ENCODE measurements at places on chromosomes 7 and 10.

- peak; percentile 43 for DNase-seq
Measured at GRCh38 chr10:13672548-13672947, 85.8 kb downstream of the PRPF18 start.

GRCh38 chr10:74011770-74012169, 13.9 kb downstream of the VCL start:
- DNase-seq: peak; percentile 97

- DNase-seq: peak; percentile 67
Measured at GRCh38 chr10:92573091-92573797, 649 bp downstream of the IDE start.

DNA sequence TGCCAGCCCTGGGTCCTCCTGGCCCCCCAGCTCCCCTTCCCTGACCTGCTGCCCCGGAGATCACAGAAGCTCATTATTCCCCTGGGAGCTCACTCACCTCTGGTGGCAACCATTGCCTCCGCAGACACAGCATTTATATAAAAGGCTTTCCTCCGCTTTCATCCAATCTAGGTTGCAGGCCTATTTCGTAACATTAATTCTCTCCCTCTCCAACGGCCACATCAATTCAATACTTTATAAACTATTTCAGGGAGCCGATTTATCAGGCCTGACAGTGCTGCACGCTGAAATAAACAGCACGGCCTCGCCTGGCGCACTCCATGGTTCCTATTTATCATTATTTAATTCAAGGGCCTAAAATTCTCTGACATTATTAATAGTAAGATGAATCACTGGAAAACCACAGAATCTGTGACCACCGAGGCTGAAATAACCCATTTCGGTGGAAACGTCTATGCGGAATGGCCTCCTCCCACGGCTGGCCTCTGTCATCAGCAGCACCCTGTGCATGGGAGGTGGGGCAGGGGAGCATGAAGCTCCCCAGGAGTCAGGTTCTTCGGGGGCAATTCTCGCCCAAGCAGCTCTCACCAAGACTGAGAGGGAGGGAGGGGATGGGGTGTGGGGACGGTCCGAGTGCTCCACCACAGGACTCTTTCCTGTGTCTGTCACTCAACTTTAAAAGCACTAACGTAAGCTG, 249.3 kb upstream of the PFKP start:
- no peak for DNase-seq

- no peak for DNase-seq
Measured at GRCh38 chr10:104052431-104052830, 33.2 kb downstream of the COL17A1 start.

DNA sequence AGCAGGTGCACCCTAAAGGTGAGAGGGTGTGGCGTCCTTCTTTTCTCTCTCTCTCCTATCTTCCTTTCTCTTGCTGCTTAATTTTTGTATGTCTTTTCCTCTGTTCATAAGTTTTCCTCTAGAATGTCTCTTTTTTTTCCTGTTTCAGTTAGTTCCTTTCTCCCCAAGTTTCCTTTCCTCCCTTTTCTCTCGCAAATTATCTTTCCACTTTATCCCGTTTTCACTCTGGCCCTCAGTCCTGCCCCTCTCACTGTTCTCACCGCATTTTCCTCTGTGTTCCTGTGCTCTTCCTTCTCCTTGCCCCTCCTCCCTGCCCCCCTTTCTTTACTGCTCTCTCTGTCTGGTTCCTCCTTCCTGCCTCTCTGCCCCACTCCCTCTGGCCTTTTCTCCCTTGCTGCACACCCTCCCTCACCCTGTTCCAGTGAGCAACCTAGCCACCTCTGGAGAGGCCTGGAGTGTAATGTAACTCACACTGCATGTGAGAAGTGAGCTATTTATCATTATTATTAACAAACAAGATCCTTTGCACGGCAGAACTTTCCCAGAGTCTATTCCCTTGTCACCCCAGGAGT, 158.5 kb downstream of the C10orf105 start:
- no peak for DNase-seq

DNA sequence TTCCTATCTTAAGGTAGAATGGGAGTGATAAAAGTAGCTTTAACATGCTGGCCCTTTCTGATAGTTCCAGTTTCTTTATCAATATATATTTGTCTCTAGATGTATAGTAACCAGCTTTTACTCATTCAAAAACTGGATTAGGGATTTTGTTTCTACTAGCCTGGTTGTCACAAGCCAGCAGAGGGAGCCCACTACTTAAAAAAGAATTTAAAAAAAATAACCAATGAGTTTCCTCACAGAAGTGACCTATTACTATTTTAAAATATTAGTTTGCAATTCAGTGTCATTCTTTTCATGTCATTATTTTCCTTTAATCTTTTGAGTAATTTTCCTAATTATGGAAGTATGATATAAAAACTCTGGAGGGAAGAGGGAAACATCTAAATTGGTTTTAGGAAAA, 142.1 kb downstream of the PHTF2 start:
- DNase-seq: peak; percentile 68

GRCh38 chr10:50623663-50624412, at the start of gene SGMS1:
Gene SGMS1, minus strand, starts transcription at chr10:50623956. Its CDS starts 279,842 bp downstream, at chr10:50344114.
- peak; percentile 92 for DNase-seq

DNA sequence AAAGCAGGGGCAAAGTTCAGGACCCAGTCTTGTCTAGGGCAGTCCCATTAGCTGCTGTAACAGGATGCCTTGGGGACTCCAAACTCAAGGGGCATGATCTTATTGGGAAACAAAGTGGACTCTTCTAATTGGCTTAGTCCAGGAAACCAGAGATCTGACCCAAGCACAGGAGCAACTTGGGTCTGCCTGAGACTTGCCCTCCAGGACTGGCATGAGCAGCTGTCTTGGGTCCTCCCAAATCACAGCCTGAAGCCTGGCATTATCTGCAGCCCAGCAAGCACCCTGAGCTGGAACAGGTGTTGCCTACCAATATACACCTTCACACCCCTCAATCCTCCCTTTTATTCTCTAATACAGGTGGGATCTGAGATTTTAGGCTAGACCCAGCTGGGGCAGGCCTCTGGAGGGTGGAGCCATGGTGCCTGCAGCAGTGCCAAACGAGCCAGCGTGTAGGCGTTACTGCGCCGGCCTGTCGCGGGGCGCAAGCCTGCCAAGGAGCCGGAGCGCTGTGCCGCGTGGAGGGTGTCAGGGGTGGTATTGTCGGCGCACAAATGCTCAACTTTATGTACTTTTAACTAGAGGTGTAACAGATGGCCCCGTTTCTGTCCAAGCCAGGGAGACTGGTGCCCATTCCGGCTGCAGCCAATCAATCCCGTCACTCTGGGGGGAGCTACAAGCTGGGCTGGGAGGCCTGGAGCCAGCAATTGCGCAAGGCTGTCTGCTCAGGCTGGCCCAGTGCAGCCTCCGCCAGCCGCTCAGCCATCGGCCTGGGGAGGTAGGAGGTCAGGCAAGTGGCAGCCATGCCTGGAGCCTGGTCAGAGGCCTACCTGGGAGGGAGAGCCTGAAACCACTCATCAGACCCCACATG, 12.8 kb upstream of the LBX1 start:
- no peak for DNase-seq

DNA sequence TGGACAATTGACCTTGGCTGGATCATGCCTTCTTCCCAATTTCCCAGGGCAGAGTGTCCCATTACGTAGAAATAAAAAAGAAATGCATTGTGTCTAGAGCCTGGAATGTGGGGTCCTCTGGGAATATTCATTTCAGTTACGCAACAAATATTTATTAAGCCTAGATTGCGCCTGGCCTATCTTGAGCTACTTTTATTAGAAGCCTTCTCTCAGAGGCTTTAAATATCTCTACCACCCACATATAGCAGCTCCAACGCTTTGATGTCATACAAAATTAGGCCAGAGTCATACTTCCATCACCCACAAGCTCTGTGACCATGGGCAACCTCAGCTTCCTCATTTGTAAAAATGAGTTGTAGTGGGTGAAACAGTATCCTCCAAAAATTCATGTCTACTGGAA, 24.9 kb upstream of the CARD11 start:
- no peak for DNase-seq

GRCh38 chr10:105291571-105291970, 650.5 kb downstream of the SORCS3 start:
- no peak for DNase-seq

- DNase-seq: no peak
Measured at GRCh38 chr10:3679950-3680629, 104.9 kb downstream of the KLF6 start.

DNA sequence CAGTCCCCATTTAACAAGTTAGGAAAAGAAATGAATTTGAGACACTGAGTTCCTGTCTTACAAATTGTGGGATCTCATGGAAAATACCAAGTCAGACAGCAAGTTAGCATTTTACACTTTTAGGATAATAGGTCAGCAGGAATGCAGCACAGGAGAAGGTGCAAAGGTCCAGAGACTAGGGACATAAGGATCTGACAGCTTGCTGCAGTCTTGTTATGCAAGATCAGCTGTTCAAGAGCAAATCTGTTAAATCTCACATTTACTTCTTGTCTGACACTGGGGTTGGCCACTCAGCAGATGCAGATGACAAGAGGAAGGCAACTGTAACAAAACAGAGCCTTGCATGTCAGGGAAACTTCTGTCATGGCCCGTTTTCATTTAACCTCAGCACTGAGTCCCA, 239.6 kb downstream of the PHF14 start:
- no peak for DNase-seq

DNA sequence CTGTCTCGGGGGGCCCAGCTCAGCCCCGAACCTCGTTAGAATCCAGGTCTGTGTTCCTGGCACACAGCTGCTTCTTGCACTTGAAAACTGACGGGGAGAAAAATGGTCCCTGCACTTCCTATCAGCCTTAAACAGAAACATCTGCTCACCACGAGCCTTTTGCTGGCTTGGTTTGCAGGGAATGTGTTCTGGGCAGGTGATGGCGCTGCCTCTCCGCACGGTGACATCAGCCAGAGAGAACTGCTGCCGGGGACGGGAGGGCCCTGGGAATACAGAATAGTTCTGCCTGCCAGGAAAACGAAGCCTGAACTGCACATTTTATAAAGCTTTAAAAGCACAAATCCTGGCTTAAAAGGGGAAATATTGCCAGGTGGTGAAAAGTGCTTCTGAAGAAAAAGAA, 622.5 kb downstream of the TYW1 start:
- no peak for DNase-seq

DNA sequence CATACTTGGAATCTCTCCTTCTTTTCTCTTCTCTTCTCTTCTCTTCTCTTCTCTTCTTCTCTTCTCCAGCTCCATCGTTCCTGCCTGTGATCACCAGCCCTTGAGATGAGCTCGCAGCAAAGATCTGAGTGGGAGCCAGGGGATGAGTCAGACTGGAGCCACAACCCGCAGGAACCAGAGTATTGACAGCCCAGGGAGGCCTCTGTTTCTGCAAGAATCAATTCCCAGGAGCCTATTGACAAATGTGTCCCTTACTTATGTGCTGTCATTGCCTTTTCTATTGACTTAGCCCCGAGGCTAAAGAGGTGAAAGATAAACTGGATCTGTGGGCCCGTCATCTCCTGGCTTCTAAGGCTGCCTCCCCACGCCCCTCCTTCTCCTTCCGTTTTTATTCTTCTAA, 13.1 kb upstream of the HABP2 start:
- peak; percentile 43 for DNase-seq

DNA sequence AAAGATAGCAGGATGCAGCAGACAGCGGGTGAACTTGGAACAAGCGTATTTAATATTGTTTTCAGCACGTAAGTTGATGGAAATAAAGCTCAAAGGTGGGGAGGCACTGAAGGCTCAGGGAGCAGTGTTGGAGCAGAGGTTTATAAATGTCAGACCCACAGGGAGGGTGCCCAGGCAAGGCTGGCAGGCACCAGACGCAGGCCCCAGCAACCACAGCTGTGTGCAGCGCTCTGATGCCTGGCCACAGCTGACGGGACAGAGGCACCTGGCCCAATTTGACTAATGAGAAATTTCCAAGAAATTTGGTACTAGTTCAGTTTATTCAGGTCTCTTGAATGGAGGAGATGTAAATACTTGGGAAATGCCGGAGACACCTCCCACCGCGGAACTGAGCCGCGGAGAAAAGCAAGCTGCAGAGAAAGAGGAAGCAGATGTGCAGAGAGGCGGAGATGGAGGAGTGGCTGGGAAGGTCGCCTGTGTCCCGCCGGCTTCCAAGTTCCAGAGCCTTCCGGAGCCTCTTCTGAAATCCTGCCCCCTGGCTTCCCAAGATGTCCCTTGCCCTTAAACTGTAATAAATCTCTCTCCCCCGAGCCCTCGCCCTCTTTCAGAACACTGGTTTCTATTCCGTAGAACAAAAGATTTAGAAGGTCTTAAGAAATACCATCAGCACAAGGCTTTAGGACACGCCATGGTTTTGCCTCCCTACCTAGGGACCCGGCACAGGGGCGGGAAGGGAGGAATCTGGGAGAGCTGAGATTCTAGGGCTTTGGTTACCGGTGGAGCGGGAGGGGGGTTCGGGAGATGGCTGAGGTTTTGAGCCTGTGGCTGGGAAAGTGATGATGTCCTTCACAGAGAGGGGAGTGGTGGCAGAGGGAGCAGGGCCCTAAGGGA, 38.4 kb upstream of the PLXNA4 start:
- peak; percentile 19 for DNase-seq

DNA sequence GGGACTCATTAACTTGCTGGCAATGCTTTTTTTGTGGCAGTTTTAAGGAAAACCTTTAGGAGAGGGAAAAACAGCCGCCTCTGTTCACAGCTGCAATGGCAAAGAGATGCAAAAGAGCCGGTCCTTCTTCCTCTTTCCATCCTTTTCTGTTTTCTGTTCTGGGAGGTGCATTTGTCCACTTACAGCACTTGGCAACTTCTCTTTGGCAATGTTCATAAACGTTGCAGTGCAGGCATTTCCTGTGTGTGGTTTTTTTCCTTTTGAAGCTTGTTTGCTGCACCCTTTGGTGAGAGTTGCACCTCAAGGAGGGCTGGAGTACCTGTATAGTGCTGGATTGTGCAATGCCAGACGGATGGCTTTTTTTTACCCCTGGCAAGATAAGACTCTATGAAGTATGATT, 53.9 kb upstream of the HABP2 start:
- no peak for DNase-seq

- DNase-seq: peak; percentile 40
Measured at GRCh38 chr10:131043039-131043691, 268.4 kb downstream of the TCERG1L start.

- DNase-seq: peak; percentile 80
Measured at GRCh38 chr7:131507592-131508331, 48.7 kb downstream of the PODXL start.

DNA sequence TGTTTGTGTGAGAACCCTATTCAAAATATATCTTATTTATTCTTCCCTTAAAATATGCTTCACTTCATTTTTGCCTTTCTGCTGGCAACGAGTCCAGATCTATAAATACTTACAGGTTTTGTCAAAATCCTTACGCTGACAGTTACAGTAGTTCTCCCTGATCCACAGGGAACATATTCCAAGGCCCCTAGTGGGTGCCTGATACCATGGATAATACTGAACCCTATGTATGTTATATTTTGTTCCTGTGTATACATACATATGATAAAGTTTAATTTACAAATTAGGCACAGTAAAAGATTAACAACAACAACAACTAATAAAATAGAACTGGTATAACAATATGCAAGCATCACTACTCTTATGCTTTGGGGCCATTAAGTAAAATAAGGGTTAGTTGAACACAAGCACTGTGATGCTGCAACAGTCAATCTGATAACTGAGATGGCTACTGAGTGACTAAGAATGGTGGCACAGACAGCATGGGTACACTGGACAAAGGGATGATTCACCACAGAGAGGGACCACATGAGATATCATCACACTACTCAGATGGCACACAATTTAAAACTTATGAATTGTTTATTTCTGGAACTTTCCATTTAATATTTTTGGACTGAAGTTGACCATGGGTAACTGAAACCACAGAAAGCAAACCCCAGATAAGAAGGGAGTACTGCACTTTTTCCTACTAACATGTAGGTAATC, 29.4 kb upstream of the PCGF5 start:
- no peak for DNase-seq

GRCh38 chr10:70771311-70772194, 13.6 kb downstream of the TBATA start:
- no peak for DNase-seq

Measured in A673 (cell line).